ENCODE measurements at places on chromosomes 16 and 17.
A peak's percentile ranks its signal among the peaks of the same experiment; 100 is the strongest.

GRCh38 chr17:36198831-36199465 lies 2.4 kb upstream of the CCL3L1 start:
- DNase-seq, result no peak

DNA sequence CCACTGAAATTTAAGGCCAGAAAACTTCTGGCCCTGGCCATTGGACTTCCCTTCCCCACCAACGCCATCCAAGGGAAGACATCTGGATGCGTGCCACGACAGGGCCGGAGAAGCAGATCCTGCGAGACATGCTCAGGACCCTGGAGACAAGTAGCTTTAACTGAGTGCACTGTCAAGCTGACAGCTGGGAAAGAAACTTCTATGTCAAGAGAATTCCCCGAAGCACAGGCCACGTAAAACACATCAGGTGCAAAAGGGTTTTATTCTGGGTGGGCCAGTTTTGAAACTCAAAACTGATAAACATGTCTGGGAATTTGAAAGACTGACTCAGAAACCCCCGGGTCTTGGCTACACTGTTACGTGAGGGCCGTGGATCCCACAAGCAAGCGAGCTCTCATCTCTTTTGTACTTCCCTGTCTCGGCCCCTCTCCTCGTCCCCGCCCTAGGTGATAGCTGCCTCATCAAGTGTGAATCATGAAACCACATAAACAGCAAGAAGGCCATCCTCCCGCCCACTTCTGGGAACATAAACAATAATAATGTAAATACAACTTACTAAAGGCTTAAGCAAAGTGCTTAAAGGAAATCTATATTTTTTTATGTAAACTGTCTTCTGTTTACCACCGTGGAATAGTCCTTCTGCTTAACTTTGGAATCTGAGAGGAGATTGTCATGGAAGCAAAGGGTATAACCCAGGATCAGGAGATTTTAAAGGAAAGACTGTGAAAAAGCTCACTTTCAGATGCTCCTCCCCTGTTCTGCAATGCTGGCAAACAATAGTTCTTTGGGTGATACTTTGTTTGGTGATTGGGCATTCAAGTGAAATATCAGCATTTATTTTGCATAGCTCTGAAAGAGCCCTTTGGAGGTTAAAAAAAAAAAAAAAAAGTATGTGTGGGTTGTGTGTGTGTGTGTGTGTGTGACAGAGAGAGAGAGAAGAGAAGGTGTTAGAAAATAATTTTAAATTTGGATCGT lies 406.0 kb upstream of the MAF start:
- peak; percentile 76 for DNase-seq

DNA sequence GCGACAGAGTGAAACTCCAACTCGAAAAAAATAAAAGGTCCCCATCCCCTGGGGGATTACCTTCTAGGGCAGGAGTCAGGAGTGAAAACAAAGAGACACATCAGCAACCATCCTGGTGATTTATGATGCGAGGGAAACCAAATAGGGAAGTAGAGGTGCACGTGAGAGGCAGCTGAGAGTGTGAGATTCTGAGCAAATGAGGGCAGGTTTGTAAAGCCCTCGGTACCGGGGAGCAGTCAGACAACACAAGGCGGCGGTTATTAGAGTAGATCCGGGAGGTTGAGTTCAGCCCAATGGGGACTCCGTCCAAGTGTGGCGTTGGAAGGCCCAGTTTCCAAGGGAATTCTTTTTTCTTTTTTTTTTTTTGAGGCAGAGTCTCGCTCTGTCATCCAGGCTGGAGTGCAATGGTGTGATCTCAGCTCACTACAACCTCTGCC lies 7.4 kb upstream of the ARMC7 start:
- no peak for DNase-seq

DNA sequence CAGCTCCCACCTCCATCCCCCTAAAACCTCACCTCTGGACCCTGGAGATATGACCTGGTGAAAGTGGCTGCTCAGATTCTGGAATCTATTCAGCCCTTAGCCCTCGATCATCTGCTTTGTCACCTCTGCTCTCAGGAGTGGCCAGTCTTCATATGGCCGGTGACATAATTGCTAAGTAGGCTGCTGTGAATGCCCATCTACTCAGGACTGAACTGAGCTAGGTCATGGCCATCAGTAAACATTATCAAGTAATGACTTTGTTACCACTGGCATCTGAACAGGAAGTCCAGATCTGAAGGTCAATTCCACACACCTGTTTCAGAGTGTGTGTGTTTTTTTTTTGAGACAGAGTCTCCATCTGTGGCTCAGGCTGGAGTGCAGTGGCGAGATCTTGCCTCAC lies 78.6 kb downstream of the CDK5R1 start:
- DNase-seq, result no peak

DNA sequence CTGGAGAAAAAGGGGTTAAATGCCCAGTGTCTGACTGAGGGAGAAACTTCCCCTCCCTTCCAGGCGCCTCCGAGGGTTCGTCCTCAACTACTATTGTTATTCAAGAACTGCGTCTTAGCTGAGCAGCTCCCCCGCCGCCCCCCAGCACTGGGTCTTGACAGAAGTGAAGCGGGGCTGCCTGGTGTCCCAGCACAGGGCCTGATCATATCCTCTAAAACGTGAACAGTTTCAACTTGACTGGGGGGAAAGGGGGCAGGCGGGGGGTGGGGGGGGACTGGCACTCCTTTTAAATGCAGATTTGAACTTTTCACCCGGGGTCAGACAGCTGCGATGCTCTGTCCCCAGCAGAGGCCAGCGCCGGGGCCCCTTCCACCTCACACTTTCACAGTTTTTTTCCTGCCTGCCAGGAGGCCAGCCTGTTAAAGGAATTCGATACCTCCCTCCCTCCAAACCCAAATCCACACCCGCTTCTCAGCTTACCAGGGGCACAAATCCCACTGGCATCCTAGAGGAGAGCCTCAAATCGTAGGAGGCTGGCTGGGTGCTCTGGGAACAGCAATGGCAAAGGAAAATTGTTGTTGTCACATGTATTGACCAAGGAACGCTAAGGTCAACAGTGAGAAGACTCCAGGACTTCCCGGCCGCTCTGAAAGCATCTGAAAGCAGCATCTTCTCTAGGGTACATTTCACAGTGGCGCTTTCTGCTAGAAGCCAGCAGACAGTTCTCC lies 14.5 kb downstream of the ZFHX3 start:
- DNase-seq, result no peak

- DNase-seq, result no peak
Observed at GRCh38 chr16:73543331-73543969, 495.5 kb upstream of the ZFHX3 start.

- DNase-seq, result no peak
Observed at GRCh38 chr17:79495665-79496064, 115.2 kb downstream of the RBFOX3 start.

- peak; percentile 39 for DNase-seq
Observed at GRCh38 chr17:78558181-78558850, 18.9 kb downstream of the DNAH17 start.

- no peak for DNase-seq
Observed at GRCh38 chr17:4573115-4573514, 11.2 kb upstream of the SMTNL2 start.

Measured in cardiac fibroblast (primary cell).